ENCODE measurements at places on chromosomes 4 and X.

DNA sequence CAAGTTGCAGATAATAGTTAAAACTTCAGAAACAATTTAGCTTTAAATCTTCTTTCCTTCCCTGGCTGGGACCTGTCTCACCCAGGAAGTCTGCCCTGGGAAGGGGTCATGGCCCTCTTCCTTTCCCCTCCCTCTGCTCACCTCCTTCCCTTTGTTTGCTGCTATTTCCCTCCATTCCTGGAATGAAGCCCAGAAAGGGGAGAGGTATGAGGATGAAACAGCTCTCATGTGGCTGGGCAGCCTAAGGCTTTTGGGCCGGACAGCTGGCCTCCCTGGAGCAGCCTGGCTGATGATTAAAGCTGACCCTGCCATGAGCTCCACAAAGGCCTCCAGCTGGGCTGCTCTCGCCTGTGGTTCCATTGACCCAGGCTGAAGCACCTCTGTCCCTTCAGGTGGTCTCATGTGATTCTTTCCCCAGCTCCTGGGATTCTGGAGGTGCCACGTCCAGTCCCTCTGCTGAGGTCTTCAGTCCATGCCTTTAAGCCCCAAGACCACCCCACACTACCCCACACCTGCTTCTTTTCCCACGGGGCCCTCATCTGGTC is 202.1 kb downstream of the PTTG2 start:
- no peak for DNase-seq

- DNase-seq, result no peak
Measured at GRCh38 chrX:130176354-130176776, 4.6 kb downstream of the RAB33A start.

DNA sequence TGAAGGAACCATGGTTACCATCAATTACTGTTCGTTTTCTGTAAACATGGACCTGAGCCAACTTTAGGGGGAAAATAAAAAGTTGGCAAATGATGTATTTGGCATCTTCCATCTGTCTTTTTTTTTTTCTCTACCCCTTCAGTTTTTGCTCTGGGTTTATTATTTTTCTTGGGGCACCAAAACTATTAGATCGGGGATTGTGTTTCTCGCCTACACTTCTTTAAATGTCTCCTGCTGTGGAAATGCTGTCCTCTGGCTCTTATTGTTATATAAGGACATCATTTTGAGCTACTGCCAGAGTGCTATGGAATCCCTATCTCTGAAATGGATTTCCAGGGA is 234.0 kb upstream of the SLIT2 start:
- no peak for DNase-seq

GRCh38 chrX:153443476-153444332 is 2.2 kb downstream of the TREX2 start:
- no peak for DNase-seq

DNA sequence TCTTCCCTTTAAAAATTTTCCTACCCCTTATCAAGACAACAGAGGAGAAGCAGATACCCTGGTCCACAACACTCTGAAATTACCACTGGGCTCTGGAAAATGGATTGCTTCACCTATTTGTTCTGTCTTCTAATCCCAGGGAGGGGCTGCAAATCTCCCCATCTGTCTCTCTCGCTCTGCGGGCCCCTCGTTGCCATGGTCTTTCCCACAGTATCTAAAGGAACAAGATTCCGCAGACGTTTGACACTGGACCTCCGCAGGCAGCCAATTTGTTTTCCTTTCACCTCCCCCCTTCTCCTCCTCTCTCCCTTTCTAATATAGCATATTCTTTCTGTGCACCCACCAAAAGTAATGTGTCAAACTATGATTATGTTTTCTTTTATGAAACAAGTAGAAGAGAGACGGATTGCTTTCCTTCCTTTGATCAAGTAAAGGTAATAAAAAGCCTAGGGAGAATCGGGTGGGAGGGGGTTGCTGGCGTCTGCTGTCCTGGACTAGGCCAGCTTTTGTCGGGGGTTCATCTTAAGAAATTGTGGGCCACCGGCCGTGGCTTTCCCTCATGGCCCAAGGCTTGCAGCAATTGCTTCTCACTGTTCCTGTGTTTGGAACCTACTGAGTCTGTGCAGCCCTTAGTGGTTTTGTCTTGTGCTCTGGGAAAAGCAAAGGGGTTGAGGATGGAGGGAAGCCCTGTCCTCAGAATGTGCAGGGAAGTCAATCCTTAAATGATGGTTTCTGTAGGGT is 81.0 kb downstream of the MGST2 start:
- DNase-seq, result no peak

DNA sequence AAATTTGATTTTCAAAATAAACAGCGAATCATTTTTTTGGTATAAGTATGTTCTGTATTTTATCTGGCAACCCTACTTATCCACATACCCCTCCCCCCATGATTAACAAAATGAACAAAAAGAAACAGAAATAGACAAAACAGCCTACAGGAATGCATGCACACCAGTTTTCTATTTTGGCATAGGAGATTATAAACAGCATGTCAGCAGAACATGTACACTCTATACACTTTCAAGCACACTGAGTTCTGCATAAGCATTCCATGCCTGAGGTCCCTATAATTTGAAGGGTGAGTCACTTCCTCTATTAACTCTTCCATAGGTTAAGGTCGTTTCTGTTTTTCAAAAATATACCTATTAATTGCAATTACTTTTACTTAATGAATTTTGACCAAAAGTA is 28.0 kb upstream of the ZNF280C start:
- DNase-seq, result no peak

- DNase-seq, result no peak
Measured at GRCh38 chr4:148166132-148166591, 276.1 kb downstream of the NR3C2 start.

DNA sequence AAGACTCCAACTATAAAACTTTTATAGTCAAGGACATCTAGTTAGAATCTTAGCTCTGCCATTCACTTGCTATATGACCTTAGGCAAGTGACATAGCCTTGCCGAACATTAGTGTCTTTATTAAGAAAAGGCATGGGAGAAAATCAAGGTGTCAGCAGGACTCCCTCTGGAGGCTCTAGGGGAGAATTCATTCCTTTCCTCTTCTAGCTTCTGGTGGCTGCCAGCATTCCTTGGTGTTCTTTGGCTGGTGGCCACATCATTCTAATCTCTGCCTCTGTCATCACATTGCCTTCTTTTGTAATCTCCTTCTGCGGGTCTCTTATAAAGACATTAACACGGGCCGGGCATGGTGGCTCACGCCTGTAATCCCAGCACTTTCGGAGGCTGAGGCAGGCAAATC is 99.8 kb downstream of the PPP1R2C start:
- DNase-seq, result no peak

DNA sequence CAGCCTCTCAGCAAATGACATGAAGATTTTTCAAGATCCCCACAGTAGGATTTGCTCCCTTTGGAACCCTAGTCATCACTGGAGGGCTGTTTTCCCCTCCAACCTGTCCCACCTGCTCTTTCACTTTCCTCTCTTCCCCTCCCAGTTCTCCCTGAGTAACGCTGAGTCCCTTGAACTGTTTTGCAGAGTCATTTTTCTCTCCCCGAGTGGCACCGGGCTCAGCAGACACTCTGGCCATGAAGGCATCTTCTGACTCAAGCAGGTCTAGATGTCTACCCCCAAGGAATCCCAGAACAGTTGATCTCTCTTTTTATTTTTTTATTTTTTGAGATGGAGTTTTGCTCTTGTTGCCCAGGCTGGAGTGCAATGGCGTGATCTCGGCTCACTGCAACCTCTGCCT is 52.2 kb downstream of the HTRA3 start:
- no peak for DNase-seq

- no peak for DNase-seq
Measured at GRCh38 chr4:168811207-168811606, 198.8 kb downstream of the CBR4 start.

DNA sequence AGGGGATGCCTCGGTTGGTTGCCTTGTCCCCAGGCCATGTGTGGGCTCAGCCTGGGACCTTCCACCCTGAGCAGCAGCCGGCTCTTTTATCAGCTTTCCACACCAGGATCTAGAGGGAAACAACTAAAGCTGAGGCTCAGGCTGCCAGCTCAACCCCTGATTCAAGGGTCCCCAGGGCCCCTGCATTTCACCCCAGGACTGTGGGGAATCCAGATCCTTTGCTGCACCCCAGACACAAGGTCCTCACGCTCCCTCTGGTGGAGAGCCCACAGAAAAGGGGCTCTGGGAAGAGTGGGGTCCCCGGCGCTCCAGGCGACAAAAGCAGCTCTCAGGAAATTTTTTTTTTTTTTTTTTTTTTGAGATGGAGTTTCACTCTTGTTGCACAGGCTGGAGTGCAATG is 64.3 kb downstream of the ZFYVE28 start:
- DNase-seq, result no peak

DNA sequence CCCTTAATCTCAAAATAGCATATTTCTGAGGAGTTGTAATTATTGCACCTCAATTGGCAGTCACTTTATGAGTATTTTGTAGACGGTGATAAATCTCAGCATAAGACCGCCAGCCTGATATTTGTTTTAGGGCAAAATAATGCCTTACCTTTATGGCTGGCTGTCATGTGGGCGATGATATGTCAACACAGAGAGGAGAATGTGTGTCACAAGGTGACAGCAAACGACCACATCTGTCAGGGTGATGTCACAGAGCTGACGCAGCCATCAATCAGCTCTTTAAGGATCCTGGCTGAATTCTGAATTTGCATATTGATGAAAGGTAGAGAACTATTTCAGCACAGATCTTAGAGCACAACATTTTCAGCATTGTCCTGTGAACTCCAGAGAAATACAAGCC is 209.7 kb downstream of the CEP135 start:
- DNase-seq, result no peak

GRCh38 chrX:55487143-55487542 is 2.5 kb downstream of the USP51 start:
- no peak for DNase-seq

- no peak for DNase-seq
Measured at GRCh38 chrX:140273921-140274320, 230.9 kb downstream of the SOX3 start.

DNA sequence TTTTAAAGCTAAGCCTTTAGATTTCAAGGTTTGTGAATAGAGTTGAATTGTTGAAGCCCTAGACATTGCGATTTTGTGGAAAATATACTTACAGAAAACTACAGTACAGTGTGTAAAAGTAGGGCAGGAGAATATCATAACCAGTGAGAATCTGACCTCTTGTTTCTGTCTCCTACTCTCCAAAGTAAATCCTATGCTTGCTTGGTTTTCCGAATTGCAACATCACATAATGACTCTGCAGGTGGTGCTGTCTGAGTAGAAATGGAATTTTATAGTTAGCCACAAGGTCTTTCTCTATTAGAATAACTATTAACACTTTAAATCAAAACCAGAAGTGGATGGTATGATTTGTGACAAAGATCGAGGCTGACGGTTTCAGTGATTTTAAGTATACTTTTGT is 505.6 kb downstream of the RAPGEF2 start:
- DNase-seq, result no peak

GRCh38 chr4:24067367-24068193 is 177.7 kb upstream of the PPARGC1A start:
- no peak for DNase-seq

All from stimulated activated CD4-positive, alpha-beta T cell treated with anti-CD3 and anti-CD28 coated beads, Interleukin-1b, Interleukin-23, amount 100 ng/mL, for 4 hours (primary cell).